ENCODE measurements at places on chromosomes 4 and X.

DNA sequence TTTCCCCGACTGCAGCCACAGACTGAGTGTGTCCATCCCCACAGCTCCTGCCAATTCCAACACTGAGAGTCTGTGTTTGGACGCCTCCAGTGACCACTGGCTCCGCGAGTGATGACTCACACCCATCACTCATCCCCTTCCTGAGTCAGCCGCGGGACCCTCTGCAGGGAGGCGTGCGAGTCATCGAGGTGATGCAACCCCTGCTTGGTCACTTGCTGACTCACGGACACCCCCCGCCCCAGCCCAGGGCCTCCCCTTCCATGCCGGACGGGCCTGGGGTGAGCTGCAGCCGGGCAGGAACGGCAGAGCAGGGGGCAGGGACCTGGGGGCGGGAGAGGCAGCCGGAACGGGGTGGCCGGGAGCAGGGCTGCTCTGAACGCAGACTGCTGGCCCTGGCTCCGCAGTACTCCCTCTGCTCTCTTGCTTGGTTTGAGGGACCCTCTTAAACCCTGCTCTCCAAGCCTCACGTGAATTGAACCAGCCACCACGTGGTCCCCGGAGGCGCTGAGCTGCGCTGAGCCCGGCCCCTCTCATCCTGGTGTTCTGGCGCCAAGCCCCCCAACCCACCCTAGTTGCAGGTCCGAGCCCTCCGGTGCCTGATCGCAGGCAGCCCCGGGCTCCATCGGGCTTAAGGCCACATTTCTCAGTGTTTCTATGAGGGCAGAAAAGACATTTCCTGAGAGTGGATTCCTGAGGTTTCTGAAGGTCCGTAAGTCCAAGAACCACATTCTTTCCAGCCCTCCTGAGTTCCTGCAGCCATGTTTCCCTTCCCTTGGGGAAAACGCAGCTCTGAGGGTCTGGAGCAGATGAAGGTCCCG is 32.4 kb downstream of the FGFRL1 start:
- peak; percentile 99 for DNase-seq

DNA sequence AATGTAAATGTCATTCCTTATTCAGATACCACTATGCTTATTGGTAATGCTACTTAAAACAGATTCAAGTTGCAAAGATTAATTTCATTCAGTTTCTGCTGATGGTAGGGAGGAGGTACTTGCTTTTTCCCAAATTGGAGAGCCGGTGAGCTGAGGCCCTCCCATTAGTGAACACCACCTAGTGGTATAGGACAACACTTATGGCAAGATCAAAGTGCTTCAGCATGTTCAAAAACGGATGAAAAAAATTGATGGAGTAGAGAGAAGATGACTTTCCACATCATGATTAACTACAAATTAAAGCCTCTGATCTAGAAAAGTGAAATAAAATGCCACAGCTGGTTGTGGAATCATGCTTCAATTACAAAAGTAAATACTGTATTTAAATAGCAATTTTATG is 112.9 kb downstream of the MBNL3 start:
- DNase-seq: no peak

GRCh38 chr4:184599492-184600135 is 49.6 kb downstream of the CASP3 start:
- DNase-seq: peak; percentile 57

DNA sequence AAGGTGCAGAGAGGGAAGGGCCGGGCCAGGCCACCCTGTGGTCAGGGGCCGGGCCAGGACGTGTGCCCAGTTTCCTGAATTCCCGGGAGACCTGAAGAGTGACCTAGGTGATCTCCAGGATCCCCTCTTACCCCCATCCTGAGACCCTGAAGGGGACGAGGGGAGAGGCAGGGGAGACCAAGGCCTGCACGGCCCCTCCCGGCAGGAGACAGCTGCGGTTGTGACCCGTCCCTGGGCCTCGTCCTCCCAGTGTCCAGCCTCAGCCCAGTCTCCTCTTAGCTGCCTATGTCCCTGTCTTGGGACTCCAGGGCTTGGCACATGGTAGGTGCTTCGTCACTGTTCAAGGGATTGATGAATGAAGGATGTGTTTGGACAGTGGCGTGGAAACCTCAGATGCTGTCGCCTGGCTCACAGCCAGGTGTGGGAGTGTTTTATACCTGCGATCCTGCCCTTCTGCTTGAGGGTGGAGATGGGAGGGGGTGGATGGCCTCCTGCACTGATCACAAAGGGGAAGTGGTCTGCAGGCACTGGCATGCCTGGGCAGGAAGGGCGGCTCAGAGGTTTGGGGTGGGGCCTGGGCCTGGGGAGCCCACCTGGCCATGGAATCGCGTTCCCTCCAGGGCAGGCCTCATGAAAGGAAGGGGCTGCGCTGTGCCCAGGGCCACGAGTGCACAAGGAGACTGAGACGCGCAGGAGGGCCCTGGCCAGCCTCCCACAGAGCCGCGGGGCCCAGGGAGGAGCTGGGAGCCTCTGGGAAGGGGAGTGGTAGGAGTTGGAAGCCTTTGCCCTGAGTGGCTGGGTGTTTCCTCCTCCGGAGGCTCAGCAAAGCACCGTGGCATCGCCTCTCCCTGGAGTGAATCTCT is 6.9 kb downstream of the SH3TC1 start:
- peak; percentile 91 for DNase-seq

All from mammary epithelial cell (primary cell).